Stimulated activated CD4-positive, alpha-beta T cell treated with anti-CD3 and anti-CD28 coated beads, Interleukin-1b, Interleukin-23, amount 100 ng/mL, for 1 hour (primary cell): ENCODE measurements at places on chromosomes 6 and 20.

- no peak for DNase-seq
These were observed 19.0 kb downstream of the RREB1 start for GRCh38 chr6:7126754-7127153.

DNA sequence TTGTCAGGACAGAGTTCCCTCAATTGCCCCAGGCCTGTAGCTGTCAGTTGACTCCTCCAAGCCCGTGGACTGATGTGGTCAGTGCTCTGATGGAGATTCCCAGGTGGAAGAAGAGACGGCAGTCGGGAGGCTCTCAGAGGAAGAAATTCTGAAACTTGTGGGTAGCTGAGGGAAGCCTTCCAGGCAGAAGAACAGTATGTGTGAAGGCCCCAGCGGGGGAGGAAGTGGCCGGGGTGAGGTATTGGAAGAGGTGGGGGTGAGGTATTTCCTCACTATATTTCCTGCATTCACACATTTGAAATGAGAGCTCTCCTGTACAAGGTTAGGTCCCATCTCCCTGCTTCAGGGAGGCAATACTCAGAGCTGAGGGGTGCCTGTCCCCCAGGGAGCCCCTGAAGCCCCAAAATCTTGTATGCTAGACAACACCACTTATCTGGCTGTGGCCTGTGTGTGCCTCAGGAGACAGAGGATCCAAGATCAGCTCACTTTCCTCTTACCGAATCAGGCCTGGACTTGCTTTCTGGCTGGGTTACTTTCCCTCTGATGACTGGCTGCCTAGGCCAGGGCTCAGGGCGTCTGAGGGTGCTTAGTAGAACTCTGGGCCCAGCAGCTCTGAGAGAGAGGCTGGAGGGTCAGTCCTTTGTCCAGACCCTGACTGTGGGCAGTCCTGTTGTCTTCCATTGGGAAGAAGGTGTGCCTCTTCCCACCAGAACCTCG lies 49.3 kb upstream of the MYL9 start:
- DNase-seq: no peak

GRCh38 chr20:32470025-32470861 lies 112.1 kb downstream of the ASXL1 start:
- DNase-seq: no peak

- DNase-seq: no peak
These were observed 303.9 kb upstream of the DEFB112 start for GRCh38 chr6:50353603-50354002.

DNA sequence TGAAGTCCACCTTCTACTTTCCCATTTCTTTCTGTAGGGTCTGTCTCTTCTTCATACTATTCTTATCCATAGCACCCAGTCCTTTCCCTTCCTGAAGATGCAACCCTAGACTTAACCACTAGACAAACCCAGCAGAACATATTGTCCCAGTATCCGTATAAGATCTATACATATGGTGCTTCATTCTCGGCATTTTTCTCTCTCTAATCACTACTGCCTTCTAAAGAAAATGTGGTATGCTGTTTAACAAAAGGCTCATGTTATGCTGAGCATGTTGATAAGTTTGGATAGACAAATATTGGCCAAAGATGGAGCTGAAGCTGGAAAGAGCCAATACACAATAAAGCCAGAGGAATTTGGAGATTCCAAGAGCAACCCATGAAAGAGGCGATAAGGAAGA lies 212.6 kb downstream of the MAFB start:
- DNase-seq: no peak

GRCh38 chr6:29917857-29918256 lies 24.5 kb upstream of the HLA-A start:
- no peak for DNase-seq

GRCh38 chr6:148235446-148235845 lies 107.2 kb upstream of the SASH1 start:
- DNase-seq: no peak

- DNase-seq: no peak
These were observed 265.6 kb downstream of the SMOC2 start for GRCh38 chr6:168706471-168707177.

GRCh38 chr20:57087102-57087501 lies 179.3 kb downstream of the BMP7 start:
- DNase-seq: no peak

- DNase-seq: no peak
These were observed 36.5 kb upstream of the CST7 start for GRCh38 chr20:24912397-24913075.

DNA sequence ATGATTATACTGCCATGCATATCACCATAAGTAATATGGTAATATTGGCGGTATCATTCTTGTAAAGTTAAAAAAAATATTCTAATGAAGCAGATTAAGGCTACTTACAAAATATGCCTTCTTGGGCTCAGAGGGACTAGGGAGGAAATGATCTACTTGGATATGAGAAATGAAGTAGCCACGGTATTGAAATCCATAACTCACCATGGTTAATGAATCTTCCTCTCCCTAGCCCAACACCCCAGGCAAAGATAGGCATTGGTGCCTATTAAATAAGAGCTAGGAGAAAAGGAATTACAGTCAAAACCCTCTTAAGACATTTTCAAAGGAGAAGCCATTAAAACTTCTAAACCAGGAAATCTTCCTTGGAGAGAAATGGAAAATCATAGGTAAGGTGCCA lies 280.5 kb downstream of the TFAP2B start:
- DNase-seq: no peak

DNA sequence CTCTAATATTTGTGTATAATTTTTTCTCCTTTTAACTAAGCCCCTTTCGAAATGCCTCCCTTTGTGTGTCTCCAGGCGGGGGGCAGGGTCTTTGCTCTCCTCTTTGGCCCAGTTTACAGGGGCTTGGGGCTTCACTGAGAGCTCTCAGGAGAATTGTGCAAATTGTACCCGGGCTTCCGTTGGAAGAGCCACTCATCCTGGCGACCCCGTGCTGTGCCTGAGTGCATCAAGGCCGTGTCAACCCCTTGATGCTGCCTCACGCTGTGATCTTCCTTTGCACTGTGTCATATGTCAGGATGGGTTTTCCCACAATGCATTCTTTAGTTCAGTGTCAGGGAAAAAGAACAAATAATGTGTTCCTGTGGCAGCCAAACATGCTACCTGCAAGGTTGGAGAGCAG lies 118.0 kb upstream of the POU3F2 start:
- DNase-seq: no peak

DNA sequence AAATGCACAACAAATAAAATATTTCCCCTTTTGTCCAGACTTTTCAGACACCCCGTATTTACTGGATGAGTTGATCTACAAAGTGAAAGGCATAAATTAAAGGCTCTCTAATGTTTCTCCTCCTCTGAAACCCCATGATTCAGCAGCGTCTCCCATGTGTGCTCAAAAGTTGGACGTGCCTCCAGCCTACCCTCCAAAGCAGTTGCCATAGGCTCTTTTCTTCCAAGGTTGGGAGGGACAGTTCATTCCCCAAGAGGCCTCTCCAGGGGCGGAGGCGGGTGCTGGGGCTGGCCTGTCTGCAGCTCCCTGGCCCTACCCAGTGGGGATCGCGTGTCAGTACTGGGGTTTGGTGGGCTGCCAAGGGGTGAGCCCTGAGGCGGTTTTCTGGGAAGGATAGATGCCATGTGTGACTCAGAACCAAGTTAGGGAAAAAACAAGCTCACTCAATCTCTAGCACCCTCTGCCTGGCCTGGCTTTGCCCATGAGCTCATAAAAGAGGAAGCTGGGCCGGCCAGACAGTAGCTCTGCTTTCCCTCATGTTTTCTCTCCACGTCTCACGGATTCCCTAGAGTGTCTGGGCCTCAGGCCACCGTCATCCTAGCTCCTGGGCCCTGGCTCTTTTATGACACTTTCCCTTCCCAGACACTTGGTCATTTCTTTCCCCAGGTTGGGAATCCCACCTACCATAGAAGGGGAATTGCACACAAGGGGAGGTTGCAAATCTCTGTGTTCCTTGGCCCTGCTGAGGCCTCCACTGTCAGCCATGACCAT lies 8.0 kb upstream of the IER3 start:
- DNase-seq: no peak

- no peak for DNase-seq
These were observed 56.8 kb downstream of the MYH7B start for GRCh38 chr20:35012227-35013069.

- DNase-seq: no peak
These were observed 202.6 kb downstream of the DTNBP1 start for GRCh38 chr6:15460110-15460727.

DNA sequence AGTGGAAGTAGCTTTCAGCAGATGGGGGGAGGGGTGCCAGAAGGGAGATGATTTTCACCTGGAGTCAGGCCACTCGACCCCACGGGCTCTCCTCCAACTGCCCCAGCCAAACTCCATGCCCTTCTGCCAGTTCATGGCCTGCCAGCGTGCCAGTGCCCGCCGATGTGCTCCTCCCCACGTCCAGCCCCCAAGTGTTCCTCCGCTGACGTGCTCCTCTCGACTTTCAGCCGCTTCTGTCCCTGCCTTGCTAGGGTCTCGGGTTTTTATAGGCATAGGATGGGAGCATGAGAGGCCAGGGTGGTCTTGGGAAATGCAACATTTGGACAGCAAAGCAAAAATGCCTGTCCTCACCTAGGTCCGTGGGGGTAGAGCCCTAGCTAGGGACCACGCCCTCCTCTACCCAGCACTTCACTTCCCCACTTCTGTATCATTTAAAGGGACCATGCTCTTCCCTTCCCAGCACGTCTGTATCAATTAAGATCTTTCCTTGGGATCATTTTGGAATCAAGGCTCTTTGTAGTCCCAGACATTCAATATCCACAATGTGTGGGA lies 54.4 kb downstream of the PRND start:
- no peak for DNase-seq

- DNase-seq: no peak
These were observed 4.1 kb downstream of the ANGPT4 start for GRCh38 chr20:911882-912600.

- DNase-seq: no peak
These were observed 4.1 kb upstream of the KCNQ5 start for GRCh38 chr6:72617721-72618120.

GRCh38 chr6:136016228-136017225 lies 165.0 kb downstream of the PDE7B start:
- no peak for DNase-seq

- no peak for DNase-seq
These were observed 40.2 kb downstream of the CENPW start for GRCh38 chr6:126380072-126380583.

DNA sequence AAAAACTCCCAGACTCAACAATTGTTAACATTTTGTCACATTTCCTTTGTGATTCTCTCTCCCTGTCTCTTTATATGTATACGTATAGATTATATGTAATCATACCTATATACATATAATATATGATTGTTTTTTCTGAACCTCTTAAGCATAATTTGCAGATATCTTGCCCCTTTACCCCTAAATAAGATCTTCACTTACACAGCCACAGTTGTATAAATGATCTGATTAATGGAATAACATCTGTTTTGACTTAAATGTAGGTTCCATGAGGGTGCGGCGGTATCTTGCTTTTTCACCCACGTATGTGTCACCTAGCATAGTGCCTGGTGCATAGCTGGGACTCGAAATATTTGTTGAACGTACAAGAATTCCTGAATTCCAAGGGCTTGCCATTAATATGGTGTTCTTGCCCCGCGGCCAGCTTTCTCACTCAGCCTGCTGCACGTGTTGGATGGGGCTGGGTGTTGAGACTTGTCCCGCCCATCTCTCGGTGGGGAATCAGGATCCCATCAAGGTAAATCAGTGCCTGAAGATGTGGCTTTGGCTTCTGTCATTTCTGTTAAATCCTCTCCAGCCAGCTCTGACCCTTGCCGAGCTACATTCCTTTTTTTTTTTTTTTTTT lies 10.4 kb upstream of the MANBAL start:
- DNase-seq: no peak

GRCh38 chr20:38603286-38603685 lies 1.7 kb downstream of the ARHGAP40 start:
- DNase-seq: no peak

- DNase-seq: no peak
These were observed 54.9 kb upstream of the NT5E start for GRCh38 chr6:85394853-85395538.

DNA sequence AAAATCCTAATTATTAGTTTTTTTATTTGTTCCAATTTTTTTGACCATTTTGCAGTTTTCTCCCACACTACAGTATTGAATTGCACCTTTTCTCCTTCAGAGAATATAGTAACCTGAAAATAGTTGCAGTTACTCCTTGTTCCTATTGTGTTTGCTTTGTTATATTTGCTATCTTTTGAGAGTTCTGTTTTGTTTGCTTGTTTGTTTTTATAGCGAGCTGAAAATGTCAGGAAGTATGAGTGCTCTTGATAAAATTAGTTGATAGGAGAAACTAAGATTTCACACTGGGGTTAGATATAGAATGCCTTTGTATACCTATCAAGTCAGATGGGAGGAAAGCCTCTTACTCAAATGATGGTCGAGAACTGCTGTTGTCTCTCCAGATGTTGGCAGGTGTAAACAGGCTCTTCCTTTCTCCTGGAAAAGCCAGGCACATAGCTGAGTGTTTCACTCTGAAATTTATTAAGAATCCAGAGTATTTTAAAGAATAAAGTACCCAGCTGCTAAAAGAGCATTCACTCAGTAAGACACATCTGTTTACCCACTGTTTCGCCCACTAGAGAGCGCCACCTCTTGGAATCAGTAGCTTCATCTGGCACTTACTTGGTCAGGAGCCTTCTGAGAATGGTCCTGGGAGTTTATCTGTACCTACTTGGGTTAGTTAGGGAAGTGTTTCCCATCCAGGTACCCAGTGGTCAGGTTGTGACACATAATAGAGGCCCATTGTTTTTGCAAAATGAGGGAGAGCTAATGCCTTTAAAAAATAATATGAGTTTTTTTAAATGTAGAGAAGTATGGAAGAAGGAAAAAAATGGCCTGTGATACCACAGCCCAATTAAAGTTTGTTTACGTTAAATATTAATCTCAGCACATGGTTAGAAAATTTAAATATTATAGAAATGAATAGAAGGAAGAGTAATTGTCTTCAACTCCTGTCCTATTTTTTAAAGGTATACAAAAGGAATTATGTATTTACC lies 11.2 kb downstream of the NT5DC1 start:
- DNase-seq: no peak

GRCh38 chr20:24499472-24499871 lies 30.0 kb downstream of the SYNDIG1 start:
- no peak for DNase-seq

DNA sequence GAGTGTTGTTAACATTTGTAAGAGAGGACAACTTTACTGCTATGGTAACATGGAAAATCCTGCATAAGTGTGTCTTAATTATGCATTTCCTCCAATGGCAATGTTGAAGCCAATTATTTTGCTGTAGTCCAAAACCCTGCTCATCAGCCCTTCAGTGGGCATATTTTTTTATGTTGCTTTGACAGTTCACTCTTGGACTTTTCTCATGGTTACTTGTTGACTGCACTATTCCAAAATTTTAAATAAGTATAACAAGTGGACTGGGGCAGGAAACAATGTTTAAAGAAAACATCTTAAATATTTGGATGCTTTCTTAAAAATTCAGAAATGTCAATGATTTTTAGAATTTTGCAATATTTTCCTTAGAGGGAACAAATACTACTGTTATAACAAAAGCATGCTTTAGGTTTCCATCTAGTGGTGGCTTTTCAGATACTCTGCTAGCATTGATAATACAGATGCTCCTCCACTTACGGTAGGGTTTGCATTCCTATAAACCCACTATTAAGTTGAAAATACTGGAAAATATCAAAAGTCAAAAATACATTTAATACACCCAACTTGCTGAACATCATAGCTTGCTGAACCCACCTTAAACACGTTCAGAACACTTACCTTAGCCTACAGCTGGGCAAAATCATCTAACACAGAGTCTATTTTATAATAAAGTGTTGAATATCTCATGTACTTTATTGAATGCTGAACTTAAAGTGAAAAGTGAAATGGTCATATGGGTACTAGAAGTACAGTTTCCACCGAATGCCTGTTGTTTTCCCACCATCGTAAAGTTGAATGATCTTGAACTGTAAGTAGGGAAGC lies 86.4 kb downstream of the ADGRG6 start:
- DNase-seq: no peak
